Effector CD4-positive, alpha-beta T cell (primary cell): ENCODE measurements at places on chromosomes 7 and 10.
A peak's percentile ranks its signal among the peaks of the same experiment; 100 is the strongest.

- no peak for DNase-seq
Measured at GRCh38 chr10:1368842-1369171, 312.6 kb downstream of the WDR37 start.

DNA sequence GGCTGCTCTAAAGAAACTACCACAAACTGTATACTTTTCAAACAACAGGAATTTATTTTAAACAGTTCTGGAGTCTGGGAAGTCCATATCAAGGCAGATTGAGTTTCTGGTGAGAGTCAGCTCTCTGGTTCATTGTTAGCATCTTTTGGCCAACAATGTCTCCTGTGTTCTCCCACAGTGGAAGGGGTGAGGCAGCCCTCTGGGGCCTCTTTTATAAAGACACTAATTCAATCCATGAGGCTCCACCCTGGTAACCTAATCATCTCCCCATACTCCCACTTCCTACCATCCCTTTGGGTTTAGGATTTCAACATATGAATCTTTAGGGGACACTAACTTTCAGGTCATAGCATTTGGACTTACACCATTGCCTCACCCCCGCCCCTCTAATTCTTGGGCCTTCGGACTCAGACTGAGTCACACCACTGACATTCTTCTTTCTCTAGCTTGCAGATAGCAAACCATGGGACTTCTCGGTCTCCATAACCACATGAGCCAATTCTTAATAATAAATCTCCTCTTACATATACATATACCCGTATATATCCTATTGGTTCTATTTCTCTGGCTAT is 64.3 kb upstream of the ANTXRL start:
- DNase-seq: no peak

DNA sequence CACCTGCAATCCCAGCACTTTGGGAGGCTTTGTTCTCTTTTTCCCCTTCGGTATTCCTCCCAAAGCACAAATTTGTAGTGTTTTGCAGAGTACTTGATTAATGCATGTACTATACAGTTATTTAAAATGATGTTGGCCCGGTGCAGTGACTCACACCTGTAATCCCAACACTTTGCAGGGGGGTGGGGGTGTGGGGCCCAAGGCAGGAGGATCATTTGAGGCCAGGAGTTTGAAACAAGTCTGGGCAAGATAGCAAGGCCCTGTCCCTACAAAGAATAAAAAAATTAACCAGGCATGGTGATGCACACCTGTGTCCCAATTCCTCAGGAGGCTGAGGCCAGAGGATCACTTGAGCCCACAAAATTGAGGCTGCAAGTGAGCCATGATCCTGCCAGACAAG is 26.8 kb upstream of the FOXK1 start:
- DNase-seq: no peak

DNA sequence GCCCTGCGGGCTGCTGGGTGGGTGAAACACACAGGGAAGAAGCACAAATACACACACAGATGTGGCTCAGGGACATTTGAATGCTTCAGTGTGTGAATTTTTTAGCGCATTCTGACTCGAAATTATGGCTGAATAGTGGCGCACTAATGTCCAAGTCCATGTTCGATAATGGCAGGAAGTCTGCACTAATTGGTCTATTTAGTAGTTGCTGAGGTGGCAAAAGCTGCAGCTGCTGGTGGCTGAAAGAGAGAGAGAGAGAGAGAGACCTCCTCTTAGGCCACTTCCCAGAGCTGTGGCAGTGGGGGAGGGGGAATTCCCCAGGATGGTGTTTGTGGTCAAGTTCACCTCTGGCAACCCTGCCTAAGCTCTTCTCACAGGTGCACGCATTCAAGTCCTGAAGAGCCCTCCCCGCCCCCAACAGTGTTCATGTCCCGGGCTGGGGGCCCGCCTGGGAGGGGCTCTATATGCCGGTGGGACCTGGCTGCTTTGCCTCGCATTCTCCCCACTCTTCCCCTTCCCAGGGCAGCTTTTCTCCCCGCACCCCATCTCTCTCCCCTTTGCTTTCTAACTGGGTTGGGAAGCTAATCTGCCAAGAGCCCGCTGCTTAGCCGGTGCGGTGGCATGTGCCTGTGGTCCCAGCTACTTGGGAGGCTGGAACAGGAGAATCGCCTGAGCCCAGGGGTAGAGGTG is 6.0 kb upstream of the MNX1 start:
- DNase-seq: no peak

GRCh38 chr10:90834326-90834725 is 23.5 kb downstream of the HTR7 start:
- DNase-seq: no peak

GRCh38 chr7:28410628-28411531 is 1.4 kb upstream of the CREB5 start:
- DNase-seq: no peak

- DNase-seq: no peak
Measured at GRCh38 chr7:30405179-30405578, 73.4 kb downstream of the NOD1 start.

DNA sequence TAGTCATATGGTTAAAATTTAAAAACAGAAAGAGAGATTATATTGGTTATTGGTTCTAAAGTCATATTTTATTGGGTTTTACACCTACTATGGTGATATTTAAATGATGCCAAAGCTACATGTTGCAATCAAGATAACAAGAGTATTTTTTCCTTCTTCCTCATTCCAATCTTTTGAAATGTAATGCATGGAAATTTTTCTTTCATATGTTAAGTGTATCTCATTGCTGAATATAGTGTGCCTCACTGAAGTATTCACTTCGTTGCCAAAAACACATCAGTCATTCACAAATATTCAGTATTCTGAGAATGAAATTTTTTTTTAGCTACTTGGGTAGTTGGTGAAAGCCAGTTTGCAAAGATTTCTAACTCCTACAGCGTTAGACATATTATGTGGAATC is 19.5 kb downstream of the HDAC9 start:
- no peak for DNase-seq

DNA sequence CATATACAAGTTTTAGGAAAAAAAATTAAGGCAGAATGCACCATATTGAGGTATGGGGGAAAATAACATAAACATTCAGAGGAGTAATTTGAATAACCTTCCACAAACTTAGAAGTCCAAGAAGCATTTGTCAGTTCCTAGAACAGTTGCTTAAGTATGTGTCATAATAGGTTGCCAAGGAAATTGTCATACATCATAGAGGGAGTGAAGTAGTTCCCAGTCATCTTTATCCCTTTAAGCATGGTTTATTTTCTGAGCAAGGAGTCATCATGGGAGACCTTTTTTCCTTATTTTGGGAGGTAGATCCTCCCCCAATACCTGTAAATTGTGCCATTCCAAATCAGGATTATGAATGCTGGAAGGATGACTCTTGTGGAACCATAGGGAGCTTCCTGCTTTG is at the start of gene SSMEM1:
SSMEM1 (plus strand) TSS at position 219 of the 400 bp plus-strand sequence; CDS start at position 270, 51 bp downstream.
- DNase-seq: no peak

DNA sequence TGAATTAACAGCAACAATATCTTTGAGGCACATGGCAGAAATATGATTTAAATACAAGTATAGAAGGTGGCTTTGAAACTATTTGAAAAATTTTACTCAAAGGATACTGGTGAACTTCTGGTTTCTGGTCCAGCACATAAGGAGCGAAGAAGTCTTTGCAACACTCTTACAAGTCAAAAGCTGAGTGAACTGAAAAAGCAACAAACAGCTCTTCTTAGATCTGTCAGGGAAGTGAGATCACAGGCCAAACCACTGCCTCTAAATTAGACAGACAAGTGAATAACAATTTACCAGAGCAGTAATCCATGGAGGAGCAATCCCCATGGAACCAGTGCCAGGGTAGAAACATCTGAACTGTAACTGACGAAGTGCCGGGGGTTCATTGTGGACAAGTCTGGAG is 9.6 kb upstream of the VWC2 start:
- no peak for DNase-seq

- DNase-seq: no peak
Measured at GRCh38 chr10:58775960-58776567, 263.4 kb downstream of the BICC1 start.

- DNase-seq: no peak
Measured at GRCh38 chr7:98217623-98218582, 6.7 kb downstream of the BHLHA15 start.

GRCh38 chr7:79452032-79452494 is 1.4 kb downstream of the MAGI2 start:
- DNase-seq: no peak

GRCh38 chr10:72088889-72089575 is 681 bp upstream of the SPOCK2 start:
- peak; percentile 58 for DNase-seq

GRCh38 chr10:124035928-124036558 is 57.4 kb downstream of the CHST15 start:
- DNase-seq: no peak

- no peak for DNase-seq
Measured at GRCh38 chr7:46939558-46939957, 642.4 kb downstream of the TNS3 start.

- DNase-seq: no peak
Measured at GRCh38 chr10:74955796-74956195, 129.4 kb downstream of the KAT6B start.
